ENCODE measurements at places on chromosomes 13 and 19. TPM values are rescaled to one million over a fixed set of nuclear protein-coding genes. Genes with fewer than 3 reads are reported as not detected.

The IRGC gene
- polyA plus RNA-seq = not detected

The HIPK4 gene
- not detected for polyA plus RNA-seq

The PSG7 gene
- polyA plus RNA-seq = not detected

The MISP3 gene
- polyA plus RNA-seq = 0.42 TPM

The CLDN10 gene
- polyA plus RNA-seq = not detected

The FGF14 gene
- polyA plus RNA-seq = not detected

The MTUS2 gene
- polyA plus RNA-seq = not detected

The ZNF324B gene
- 0.46 TPM for polyA plus RNA-seq

The ZNF880 gene
- polyA plus RNA-seq = 4.5 TPM

The LILRB1 gene
- polyA plus RNA-seq = 27.2 TPM

The BORA gene
- 2.1 TPM for polyA plus RNA-seq

The FFAR2 gene
- polyA plus RNA-seq = 10.8 TPM

The FXYD5 gene
- 789 TPM for polyA plus RNA-seq

The SBSN gene
- not detected for polyA plus RNA-seq

The SLC7A9 gene
- polyA plus RNA-seq = not detected

The ZNF737 gene
- 0.61 TPM for polyA plus RNA-seq

The TMEM145 gene
- polyA plus RNA-seq = not detected

The FUT6 gene
- not detected for polyA plus RNA-seq

The PSG1 gene
- polyA plus RNA-seq = not detected

The RELB gene
- 35.0 TPM for polyA plus RNA-seq

The RASIP1 gene
- polyA plus RNA-seq = not detected

The TFDP1 gene
- polyA plus RNA-seq = 37.6 TPM

GRCh38 chr13:112669881-112670499 is 19.8 kb upstream of the ATP11A start:
- no peak for DNase-seq

- DNase-seq = no peak
These were observed 60.3 kb downstream of the MIPEP start for GRCh38 chr13:23828866-23829265.

DNA sequence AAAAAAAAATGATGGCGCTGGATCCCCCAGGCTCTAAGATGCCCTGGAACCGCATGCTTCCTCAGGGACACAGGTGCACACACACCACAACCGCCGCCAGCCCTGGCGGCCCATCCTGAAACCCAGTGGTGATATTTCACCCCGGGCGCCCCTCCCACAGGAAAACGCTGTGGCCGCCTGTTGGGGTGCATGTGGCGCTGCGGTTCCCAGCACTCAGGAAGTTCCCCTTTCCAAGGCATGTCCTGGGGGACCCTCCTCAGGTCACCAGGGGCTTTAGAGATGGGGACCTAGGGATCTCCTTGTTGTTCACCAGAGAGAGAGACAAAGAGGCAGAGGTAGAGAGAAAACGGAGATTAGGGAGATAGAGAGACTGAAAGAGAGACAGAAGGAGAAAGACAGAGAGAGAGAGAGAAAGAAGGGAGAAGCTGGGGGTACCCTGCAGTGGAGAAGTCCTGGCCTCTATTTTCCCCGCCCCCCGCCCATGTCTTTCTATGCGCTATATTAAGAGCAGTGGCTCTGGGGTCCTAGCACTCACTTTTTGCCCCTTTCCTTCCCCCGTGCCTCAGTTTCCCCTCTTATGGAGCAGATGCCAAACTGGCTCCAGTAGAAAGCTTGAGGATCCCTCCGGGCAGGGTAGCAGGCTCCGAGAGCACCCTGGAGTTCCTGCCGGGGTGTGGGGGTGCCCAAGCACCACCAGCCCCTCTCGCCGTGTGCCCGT is 2.3 kb downstream of the ADGRE2 start:
- DNase-seq = peak; percentile 62

GRCh38 chr13:49097374-49097773 is 121.7 kb downstream of the FNDC3A start:
- no peak for DNase-seq

DNA sequence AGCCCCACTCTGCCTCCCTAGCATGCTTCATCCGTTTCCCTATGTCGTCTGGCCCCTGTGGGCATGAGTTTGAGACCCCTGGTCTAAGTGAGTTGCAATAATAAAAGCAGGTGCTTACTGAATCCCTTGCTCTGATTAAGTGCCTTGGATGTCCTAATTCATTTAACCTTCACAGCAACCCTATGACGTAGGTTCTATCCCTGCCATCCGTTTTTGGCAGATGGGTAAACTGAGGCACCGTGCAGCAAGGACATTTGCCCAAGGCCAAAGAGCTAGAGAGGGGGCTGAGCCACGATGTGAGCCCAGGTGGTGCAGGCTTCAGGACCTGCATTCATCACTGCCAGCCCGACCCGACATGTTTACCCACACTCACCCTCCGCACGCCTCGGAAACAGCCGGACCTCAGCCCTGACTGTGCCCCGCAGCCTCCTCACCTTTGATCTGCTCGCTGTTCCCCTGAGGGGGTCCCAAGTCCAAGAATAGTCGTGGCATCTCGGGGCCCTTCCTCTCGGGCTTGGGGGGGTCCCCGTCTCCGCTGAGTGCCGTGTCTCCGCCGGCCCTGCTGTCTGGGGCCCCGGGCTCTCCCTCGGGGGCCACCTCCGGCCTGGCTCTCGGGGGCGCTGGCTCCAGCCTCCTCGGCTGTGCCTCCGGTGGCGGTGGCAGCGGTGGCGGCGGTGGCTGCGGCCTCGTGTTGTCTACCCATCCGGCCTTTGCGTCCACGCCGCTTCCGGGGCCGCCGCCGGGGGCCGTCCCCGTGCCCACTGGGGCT is 14.5 kb downstream of the LMTK3 start:
- DNase-seq = no peak

GRCh38 chr13:98675837-98676236 is 76.6 kb downstream of the SLC15A1 start:
- DNase-seq = no peak

- DNase-seq = no peak
These were observed 556 bp downstream of the CACTIN start for GRCh38 chr19:3625996-3626472.

DNA sequence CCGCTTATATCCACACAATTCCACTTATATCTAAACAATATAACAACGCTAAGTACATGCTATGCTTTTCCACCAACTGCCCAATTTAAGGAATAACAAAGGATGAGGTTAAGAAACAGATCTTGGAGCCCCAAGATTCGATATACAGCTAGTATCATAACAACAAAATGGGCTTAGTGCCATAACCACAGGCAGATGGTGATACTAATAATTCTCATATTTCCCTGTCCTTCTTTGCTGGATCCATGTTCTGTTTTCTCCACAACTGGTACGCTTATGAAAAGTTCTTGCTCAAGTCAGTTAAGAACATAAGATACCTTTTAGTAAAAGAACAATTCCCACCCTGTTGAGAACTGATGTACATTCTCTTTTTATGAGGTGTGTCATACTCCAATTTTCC is 33.9 kb downstream of the CAB39L start:
- DNase-seq = no peak

DNA sequence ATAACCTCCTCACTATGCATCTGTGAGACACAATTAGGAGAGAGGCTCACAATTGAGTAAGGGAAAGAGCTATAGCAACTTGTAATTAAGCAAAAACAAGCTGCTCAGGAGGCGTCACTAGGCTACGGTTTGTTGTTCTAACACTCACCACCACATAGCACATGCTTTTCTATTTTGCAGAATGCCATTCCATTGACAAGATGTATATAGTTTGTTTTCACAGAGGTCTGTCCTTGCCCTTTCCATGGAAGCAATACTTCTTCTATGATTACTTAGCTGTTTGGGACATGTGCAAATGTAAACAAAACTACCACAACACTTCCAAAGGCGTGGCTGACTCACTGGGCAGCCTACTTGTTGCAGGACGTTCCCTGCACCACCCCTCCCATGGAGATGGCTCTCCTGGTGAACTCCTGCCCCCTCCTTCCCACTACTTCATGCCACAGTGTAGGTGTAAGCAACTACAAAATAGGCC is 33.9 kb upstream of the FAM216B start:
- DNase-seq = no peak

- DNase-seq = no peak
These were observed 99.8 kb downstream of the CRYL1 start for GRCh38 chr13:20425819-20426219.

DNA sequence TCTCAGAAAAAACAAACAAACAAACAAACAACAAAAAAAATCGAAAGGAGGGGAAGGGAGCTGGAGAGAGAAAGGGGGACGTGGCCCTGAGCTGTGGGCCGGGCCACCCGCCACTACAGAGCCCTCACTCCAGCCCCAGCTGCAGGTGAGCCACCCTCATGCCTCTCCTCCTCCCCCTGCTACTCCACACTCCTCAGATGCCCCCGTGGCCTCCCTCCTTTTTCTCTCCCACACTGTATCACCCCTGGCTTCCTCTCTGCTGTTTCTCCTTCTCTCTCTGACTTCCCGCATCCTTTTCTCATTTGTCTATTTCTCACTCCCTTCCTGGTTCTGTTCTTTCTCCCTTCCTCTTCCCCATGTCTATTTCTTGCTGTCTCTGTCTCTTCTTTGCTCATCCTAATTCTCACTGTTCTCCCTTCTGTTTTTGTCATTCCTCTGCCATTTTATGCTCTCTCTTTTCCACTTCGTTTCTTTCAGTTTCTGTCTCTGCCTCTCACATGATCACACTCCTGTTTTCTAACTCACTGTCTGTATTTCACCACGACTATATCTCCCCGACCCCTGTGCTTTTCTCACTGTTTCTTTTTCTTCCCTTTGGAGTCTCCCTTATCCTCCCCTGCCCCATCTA is 2.7 kb downstream of the KLK2 start:
- DNase-seq = no peak

DNA sequence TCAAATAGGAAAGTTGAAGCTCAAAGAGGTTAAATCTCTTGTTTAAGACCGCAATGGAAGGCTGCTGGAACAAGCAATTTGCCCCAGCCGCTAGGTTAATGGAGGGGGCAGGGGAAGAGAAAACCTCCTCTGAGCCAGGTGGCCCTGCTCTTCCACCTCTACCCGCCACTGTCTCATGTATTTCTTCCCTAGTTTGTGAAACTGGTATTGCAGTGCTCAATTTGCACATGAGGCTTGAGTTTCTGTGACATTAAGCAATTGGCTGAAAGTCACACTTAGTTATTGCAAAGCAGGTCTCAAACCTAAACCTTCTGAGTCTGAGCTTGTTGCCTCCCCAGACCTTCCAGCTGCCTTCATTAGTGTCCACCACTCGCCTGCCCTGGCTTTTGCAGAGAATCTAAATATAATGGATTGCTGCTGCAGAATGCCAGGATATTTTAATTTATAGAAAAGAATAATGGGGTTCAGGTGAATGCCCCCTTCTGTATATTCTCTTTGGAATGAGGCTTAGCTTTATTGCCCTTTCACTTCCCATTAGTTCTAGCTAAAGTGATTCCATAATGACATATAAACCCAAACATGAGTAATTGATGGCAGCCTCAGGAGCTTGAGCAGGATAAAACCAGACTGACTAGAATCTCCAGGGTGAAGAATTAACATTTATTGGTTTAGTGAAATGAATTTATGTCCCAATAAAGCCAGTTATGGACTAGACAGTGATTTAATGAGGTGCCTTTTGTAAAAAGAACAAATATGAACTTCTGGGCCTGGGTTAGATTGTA is 27.0 kb upstream of the OLFM4 start:
- DNase-seq = no peak

GRCh38 chr13:95260031-95260525 is 41.2 kb downstream of the ABCC4 start:
- no peak for DNase-seq

- no peak for DNase-seq
These were observed 16.8 kb downstream of the CEBPG start for GRCh38 chr19:33390101-33390907.

DNA sequence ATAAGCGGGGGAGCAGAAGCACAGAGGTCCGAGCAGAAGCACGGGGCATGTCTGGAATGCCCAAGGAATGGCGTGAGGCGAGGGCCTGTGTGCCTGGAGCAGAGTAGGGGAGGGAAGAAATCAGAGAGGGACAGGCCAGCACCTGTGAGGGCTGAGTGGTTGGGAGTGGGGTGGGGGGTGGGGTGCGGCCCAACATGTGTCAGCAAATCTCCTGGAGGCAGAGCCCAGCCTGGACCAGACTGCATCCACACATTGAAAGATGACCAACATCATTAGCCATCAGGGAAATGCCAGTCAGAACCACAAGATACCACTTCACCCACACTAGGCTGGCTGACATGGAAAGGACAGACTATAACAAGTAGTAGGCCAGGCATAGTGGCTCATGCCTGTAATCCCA is 11.2 kb downstream of the CLASRP start:
- DNase-seq = no peak

GRCh38 chr13:71967990-71968389 is 101.0 kb upstream of the DACH1 start:
- DNase-seq = no peak

GRCh38 chr13:35524171-35524570 is 47.7 kb upstream of the MAB21L1 start:
- no peak for DNase-seq

- no peak for DNase-seq
These were observed 1630.2 kb downstream of the OLFM4 start for GRCh38 chr13:54658771-54659170.

GRCh38 chr19:13425151-13425550 is 81.1 kb downstream of the CACNA1A start:
- DNase-seq = no peak

GRCh38 chr19:37986048-37986750 is 79.2 kb downstream of the SIPA1L3 start:
- no peak for DNase-seq

DNA sequence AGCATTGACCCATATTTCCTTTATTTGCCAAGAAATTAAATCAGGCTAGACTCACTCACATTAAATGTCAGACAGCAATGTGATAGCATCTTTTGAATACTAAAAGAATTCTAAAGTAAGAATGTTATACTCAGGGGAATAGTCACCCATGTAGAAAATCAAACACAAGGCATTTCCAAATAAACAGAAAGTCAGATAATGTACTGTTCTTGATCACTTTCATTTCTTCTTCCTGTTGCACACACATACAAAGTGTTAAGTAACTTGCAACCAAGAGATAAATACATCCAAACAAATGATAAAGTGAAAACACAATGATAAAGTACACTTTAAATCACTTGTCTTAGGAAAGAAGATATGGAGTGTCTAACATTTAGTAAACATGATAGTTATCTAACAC is 1366.6 kb upstream of the MIR17HG start:
- peak; percentile 4 for DNase-seq

DNA sequence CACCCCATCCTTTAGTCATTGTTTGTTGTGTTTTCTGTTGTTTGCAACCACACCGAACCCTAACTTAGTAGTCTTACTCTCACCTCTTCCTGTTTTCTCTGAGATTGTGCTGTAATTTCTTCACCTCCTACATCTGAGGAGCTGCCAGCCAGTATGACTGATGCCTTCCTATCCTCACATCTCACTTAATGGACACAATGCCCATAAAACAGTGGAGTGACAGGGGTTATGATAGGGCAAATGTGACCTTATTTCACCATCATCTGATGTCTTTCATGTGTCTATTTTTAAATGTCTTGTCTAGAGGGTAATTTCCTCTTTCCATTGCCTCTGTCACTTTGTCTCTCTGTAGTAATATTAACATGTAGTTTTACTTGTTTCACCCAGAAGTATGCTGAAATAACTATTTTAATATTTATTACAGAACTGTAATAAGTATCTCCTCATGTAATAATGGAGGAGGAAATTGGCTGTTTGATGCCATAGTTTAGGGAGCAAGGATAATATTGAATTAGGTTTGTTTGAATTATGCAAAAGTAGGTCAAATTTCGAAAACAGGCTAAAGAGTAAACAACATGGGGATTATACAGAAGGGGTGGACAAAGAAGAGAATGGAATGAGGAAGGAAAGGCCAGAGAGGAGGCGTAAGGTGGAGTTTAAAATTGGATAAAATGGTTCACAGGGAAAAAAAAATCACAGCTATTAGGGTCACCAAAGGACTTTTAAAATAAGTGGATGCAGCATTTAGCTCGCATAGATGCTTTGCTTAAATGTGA is 103.5 kb upstream of the SPRY2 start:
- peak; percentile 89 for DNase-seq

GRCh38 chr19:11401808-11402543 is 17.1 kb downstream of the RGL3 start:
- DNase-seq = no peak
